ENCODE measurements at places on chromosomes 1 and 21.

- DNase-seq, result no peak
These were observed 76.6 kb upstream of the ZNF644 start for GRCh38 chr1:91098299-91098906.

- no peak for DNase-seq
These were observed 940 bp downstream of the NES start for GRCh38 chr1:156676114-156676819.

GRCh38 chr1:183739741-183740271 is 65.1 kb upstream of the RGL1 start:
- DNase-seq, result no peak

- peak; percentile 93 for DNase-seq
These were observed 73.3 kb downstream of the IFI44 start for GRCh38 chr1:78722947-78723346.

DNA sequence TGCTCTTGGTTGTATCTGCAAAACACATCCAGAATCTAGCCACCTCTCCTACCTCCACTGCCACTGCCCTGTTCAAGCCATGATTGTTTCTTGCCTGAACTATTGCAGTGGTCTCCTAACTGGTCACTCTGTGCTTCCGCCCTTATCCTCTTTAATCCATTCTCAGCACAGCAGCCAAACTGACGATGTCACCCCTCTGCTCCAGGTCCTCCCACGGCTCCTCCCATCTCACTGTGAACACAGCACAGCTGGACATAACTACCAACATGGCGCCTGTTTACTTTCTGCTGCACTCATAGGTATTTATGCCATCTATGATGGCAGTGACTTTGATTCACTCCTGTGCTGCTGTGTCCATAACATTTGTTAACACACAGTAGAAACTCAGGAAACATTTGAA is 406.7 kb downstream of the DISC1 start:
- DNase-seq, result no peak

DNA sequence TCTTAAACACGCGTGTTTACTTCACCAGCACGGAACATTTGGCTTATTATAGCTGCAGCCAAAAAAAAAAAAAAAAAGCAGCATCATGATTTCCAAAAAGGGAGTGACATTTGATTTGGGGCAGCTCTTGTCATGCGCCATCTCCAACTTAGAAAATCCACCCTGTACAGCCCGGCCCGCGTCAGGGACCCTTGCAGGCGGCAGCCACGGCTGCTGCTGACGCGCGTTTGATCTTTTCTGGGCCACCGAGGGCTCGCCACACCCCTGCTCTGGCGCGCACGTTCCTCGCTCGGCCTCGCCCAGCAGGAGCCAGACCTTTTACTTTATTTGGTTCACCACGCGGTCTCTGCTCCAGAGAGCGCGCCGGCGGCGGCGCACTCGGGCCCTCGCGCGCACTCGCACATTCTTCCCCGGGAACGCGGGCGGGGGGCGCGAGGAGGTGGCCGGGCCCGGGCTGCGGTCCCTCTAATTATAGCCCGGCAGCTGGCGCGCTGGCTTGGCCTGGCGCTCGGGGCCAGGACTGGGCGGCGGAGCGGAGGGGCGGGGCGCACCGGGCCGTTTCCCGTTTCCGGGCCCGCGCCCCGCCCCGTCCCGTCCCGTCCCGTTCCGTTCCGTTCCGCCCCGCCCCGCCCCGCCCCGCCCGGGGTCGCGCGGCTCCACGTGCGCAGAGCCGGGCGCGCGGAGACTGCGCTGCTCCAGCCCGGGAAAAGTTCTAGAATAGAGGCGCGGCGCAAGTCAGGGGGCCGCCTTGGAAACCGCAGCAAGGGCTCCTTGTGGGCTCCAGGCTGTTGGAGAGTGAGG is 10.2 kb downstream of the IRF2BP2 start:
- DNase-seq, result no peak

DNA sequence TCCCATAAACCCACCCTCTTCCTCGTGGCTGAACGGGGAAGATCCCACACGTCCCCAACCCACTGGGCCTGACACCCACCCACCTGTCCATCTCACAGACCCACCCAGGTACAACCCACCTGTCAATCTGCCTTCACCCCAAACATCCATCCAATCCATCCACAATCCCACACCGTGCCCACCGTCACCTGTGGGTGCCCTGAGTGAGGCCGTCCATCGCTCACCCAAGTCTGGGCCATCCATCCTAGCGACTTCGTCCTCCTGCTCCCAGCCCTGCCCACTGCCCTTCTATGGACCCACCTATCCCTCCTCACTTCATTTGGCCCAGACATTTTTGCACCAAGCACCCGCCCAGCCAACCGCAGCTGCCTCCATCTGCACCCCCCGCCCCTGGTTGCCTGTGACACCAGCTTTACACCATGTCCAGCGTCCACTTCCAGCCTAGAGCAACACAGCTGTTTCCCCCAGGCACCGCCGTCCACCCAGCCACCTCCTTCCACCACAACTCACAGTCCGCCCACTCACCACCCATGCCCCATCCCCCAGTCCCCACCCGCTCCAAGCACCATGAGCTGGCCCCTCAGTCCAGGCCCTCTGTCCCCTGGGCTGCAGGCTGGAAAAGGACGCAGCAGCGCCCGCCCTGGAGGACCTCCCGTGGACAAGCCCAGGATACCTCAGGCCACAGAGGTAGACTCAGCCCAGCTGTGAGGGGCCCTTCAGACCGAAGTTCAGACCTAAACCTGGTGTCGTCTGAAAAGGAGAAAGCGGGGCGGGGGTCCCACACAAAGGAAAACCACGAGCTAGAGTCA is 7.7 kb downstream of the TTLL10 start:
- DNase-seq, result no peak

DNA sequence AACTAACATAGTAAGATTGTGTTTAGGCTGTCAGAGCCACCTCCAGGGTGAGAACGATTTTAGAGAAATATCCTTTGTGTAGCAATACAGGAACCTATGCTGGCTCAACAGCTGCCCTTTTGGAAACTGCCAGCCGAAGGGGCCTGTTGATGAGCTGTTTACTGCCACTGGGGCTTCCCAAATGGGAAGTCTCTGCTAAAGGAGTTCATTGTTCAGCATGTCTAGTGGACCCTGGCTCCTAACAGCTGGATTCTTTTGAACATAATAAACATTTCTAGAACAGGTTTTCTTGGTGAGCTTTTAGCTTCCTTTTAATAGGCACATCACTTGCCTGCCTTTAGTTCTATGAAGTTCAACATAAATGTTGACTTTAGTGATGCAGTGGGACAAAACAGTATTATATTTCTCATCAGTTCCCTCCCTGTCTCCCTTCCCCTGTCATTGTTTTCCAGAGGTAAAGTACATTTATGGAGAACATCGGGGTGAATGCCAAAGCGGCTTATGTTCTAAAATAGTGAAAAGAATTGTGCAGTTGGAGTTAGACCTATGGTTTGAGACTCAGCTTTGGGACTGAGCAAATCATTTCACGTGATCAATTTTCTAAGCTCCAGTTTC is 57.4 kb downstream of the UCK2 start:
- DNase-seq, result no peak

GRCh38 chr21:37087188-37087587 is 14.1 kb downstream of the TTC3 start:
- DNase-seq, result peak; percentile 32

DNA sequence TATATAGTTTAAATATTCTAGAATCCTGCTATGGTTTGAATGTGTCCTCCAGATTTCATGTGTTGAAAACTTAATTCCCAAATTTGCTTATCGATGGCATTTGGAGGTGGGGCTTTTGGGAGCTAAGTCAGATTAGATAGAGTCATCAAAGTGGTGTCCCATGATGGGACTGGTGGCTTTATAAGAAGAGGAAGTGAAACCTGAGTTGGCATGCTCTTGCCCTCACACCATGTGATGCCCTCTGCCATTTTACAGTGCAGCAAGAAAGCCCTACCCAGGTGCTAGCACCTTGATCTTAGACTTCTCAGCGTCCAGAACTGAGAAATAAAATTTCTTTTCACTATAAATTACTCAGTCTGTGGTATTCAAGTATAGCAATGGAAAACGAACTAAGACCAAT is 111.3 kb downstream of the TGFB2 start:
- no peak for DNase-seq

DNA sequence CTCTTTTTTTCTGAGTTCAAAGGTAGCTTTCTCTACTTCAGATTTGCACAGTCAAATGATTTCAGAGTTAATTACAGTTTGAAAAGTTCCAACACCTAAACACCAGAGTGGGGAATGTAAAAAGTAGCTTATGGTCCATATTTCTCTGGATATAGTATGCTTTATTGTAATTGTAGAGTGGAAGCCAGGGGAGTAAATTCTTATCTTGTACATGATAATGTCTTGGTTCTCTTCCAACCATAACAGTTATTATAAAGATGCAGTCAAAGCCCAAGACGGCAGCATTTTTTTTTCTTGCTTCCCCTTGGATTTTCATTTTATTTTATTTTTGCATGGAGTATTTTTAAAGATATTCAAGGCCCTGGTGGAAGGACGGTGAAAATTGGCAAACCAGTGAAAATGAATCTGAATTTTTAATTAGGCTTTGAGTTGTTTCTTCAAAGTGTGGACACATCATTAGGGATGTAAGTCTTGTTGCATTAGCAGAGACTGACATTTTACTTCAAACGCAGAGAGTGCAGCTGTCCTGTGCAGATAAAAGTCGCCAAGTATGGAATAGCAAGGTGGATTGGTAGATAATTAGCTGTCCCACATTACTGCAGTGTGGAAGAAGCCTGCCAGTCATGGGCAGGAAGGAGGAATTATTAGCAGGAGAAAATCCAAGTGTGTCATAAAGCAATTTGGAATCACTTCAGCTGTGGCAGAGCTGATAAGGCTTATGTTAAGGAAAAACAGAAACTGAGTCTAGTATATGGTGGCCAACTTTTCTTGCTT is 11.3 kb downstream of the CACHD1 start:
- DNase-seq, result no peak

- no peak for DNase-seq
These were observed 43.5 kb downstream of the CHIA start for GRCh38 chr1:111334169-111334568.

GRCh38 chr1:106325600-106325999 is 730.9 kb upstream of the PRMT6 start:
- no peak for DNase-seq

GRCh38 chr1:155127105-155127966 is at the start of gene EFNA1:
Gene EFNA1, plus strand, starts transcription at chr1:155127876. Its CDS starts 102 bp downstream, at chr1:155127978.
- DNase-seq, result no peak

DNA sequence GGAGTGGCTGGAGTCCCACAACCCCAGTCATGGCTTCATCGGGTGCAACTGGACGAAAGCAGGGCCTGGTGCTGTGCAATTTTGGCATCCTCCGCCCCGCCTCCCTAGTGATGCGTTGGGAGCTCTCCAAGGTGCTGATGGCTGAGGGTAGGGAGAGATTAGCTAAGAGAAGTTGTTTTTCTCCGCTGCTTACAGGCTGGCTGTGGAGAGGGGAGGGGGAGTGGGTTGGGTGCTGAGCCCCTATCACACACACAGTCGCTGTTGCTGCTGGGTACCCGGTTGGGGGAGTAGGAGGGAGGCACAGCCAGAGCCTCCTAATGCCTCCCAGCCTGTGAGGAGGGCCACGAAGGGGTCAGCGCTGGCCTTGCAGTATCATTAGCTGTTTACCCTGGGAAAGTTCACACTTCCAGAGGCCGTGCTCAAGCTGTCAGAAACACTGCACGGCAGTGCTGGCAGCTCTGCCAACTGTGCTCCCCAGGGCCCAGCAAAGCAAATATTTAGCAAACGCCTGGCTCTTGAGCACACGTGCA is 110.0 kb downstream of the GRIK3 start:
- peak; percentile 11 for DNase-seq

GRCh38 chr1:203045821-203046594 is 19.7 kb downstream of the PPFIA4 start:
- no peak for DNase-seq

GRCh38 chr1:17013491-17014320 is 2.0 kb upstream of the ATP13A2 start:
- no peak for DNase-seq

- no peak for DNase-seq
These were observed 201.8 kb downstream of the SIPA1L2 start for GRCh38 chr1:232428036-232428645.

- no peak for DNase-seq
These were observed 32.5 kb downstream of the XKR8 start for GRCh38 chr1:27992276-27992675.

- DNase-seq, result no peak
These were observed 9.1 kb downstream of the RHOU start for GRCh38 chr1:228744356-228744755.

GRCh38 chr1:40305871-40306270 is 11.2 kb downstream of the COL9A2 start:
- DNase-seq, result no peak

DNA sequence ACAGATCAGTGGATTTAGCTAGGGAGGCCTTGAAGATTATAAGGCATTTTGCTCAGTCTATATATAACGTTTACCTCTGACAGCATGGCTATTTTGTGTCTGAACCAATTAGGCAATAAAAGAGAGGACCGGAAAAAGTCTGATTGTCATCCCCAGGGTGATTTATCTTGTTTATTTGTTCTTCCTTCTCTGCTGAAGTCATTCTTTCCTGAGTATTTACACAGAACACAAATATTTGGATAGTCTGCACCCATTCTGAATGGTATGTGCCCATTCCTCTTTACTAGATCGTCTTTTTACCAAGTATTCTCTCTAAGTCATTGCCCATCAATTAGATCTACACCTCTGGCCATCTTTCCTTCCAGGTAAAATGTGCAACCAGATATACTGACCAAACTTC is 1602.9 kb downstream of the KCNT2 start:
- no peak for DNase-seq

DNA sequence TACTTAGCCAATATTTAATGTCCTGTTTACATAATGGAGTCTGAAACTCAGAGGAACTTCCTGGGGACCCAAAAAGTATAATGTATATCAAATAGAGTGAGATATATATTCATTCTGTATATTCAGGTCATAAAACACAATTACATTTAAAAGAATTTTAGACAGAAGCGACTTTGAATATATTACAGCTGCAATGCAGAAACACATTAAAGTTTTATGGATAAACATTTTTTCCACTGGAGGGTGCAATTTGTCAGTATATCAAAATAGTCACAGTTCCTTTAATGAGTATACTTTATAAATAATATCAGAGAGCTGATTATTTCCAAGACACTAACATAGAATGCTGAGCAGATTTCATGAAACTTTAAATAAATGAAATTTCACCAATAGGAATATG is 43.9 kb upstream of the CRB1 start:
- peak; percentile 3 for DNase-seq

- DNase-seq, result no peak
These were observed 72.5 kb downstream of the PAX7 start for GRCh38 chr1:18703041-18703621.

DNA sequence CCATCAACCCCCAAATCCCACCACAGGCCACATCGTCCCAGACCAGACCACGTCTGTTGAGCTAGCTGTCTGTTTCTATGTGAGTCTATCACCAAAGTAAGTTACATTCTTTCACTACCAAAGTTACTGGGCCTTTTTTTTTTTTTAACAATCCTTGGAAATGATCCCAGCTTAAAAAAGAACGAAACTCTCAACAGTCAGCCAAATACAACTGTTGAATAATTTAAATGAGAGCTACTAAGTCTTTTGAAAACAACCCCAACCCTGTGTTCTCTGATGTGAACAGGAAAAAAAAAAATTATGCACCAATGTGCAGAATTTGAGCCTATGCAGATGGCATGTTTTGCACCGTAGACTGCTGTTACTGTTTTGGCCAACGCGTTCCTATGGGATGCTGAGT is 134.0 kb upstream of the ETS2 start:
- no peak for DNase-seq

- no peak for DNase-seq
These were observed 479 bp upstream of the ACADM start for GRCh38 chr1:75723989-75724471.

- DNase-seq, result peak; percentile 71
These were observed 35.7 kb upstream of the VAV3 start for GRCh38 chr1:108000620-108001111.

- peak; percentile 43 for DNase-seq
These were observed 23.8 kb downstream of the TSEN15 start for GRCh38 chr1:184075055-184076029.

GRCh38 chr1:228259951-228260350 is 52.1 kb downstream of the OBSCN start:
- no peak for DNase-seq
